ENCODE measurements at places on chromosomes 6 and 20. TPM values are rescaled to one million over a fixed set of nuclear protein-coding genes. Genes with fewer than 3 reads are reported as not detected.

- no peaks in the 10 kb centered on the region for H3K4me1 ChIP-seq
- no peak for DNase-seq
- no peaks in the 10 kb centered on the region for H3K36me3 ChIP-seq
- H3K4me3 ChIP-seq = no peak overlapping the region
- H3K27me3 ChIP-seq = peaks cover 50% of the 10 kb centered on the region
- no peak overlapping the region for H3K27ac ChIP-seq
These were observed 157.4 kb upstream of the PDE10A start for GRCh38 chr6:165820407-165820806.

GRCh38 chr6:43847741-43848630 lies 78.0 kb downstream of the VEGFA start:
- H3K27me3 ChIP-seq = no peaks in the 10 kb centered on the region
- H3K36me3 ChIP-seq = no peaks in the 10 kb centered on the region
- H3K27ac ChIP-seq = no peak overlapping the region
- peaks cover 4% of the 10 kb centered on the region for H3K4me1 ChIP-seq
- no peak for DNase-seq
- no peak overlapping the region for H3K4me3 ChIP-seq

Gene TRIM26
- 51.4 TPM for total RNA-seq

GRCh38 chr6:6931071-6932025 lies 176.4 kb upstream of the RREB1 start:
- no peak for DNase-seq
- H3K4me1 ChIP-seq = peaks cover 11% of the 10 kb centered on the region
- no peaks in the 10 kb centered on the region for H3K36me3 ChIP-seq
- H3K27ac ChIP-seq = no peak overlapping the region

Gene HMGA1
- total RNA-seq = 102 TPM

DNA sequence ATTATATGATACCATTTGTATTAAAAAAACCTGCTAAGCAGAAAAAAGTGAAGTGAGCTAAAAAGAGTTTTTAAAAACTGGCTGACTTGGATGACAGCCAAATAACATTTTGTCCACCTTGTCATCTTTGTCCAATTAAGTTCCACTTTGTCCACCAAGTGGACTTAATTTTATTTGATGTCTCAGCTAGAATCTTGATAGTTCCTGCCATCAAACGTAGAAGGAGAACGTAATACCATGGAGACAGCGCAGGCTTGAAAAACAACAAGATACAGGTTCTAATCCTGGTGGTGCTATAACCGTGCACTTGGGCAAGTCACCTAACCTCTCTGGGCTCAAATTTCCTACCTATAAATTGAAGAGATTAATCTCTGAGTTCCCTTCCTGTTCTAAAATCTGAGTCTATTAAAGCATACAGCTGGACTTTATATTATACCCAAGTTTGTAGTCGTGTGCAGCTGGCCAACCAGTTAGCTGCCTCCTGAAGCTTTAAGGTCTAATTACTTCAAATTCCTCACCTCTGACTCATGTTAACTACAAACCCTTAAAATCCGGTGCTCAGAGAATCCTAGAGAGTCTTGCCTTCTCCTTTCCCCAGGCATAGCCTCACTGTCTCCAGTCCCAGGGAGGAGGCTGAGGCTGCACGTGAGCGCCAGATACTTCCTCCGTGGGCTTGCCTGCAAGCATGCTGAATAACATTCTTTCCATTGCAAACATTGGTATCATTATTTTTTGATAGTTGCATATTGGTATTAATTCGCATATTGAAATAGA lies 16.8 kb downstream of the TMEM244 start:
- no peaks in the 10 kb centered on the region for H3K4me1 ChIP-seq
- no peaks in the 10 kb centered on the region for H3K36me3 ChIP-seq
- H3K27me3 ChIP-seq = no peaks in the 10 kb centered on the region
- H3K4me3 ChIP-seq = no peak overlapping the region

DNA sequence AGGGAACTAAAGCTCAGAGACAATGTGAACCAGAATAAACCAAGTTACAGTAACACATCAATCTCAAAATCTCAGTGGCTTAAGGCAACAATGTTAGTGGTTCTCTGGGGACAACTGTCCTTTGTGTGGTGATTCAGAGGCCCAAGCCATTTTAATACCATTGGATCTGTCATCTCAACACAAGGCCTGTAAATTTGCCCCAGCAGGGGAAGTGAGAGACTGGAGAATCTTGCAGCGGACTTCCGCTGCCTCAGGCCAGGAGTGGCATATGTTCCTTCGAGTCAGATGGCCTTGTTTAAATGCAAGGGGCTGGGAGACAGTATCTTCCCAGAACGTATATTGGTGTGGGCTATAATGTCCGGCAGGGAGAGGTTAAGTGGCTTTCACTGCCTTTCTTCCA lies 126.0 kb downstream of the CD83 start:
- H3K4me1 ChIP-seq = no peaks in the 10 kb centered on the region
- no peak for DNase-seq
- H3K27me3 ChIP-seq = no peaks in the 10 kb centered on the region
- H3K27ac ChIP-seq = no peak overlapping the region
- H3K36me3 ChIP-seq = no peaks in the 10 kb centered on the region
- no peak overlapping the region for H3K4me3 ChIP-seq

GRCh38 chr20:57493091-57493615 lies 31.8 kb downstream of the CTCFL start:
- H3K4me1 ChIP-seq = no peaks in the 10 kb centered on the region
- peaks cover 5% of the 10 kb centered on the region for H3K27me3 ChIP-seq
- no peaks in the 10 kb centered on the region for H3K36me3 ChIP-seq
- H3K4me3 ChIP-seq = no peak overlapping the region
